Aortic smooth muscle cell (primary cell): ENCODE measurements at places on chromosomes 2 and 18. TPM values are rescaled to one million over a fixed set of nuclear protein-coding genes. Genes with fewer than 3 reads are reported as not detected.

The RIOK3 gene
- 67.5 and 95.6 TPM in 2 replicates for total RNA-seq

The LHCGR gene
- not detected in 2 replicates for total RNA-seq

The NYAP2 gene
- total RNA-seq = not detected in 2 replicates

The XDH gene
- under 0.01 and 0.06 TPM in 2 replicates for total RNA-seq

The OTOF gene
- total RNA-seq = not detected in 2 replicates

The G6PC2 gene
- not detected in 2 replicates for total RNA-seq

The SERPINB2 gene
- 2.4 and 19.8 TPM in 2 replicates for total RNA-seq

The RPRM gene
- total RNA-seq = not detected in 2 replicates

The RAB17 gene
- 0.26 and 0.31 TPM in 2 replicates for total RNA-seq

The SPP2 gene
- total RNA-seq = not detected in 2 replicates

The TEKT4 gene
- not detected in 2 replicates for total RNA-seq

The CYP1B1 gene
- 37.8 and 84.2 TPM in 2 replicates for total RNA-seq

The ZSWIM2 gene
- not detected in 2 replicates for total RNA-seq

The ZC3H8 gene
- total RNA-seq = 5.0 TPM in 2 replicates

The LAMA3 gene
- total RNA-seq = 9.5 and 14.0 TPM in 2 replicates

The KATNAL2 gene
- 3.4 and 4.1 TPM in 2 replicates for total RNA-seq

The NDC80 gene
- 16.7 and 27.5 TPM in 2 replicates for total RNA-seq

The SGPP2 gene
- total RNA-seq = not detected in 2 replicates

The FSHR gene
- total RNA-seq = not detected in 2 replicates

The MEIS1 gene
- 76.1 and 78.5 TPM in 2 replicates for total RNA-seq

The VWA3B gene
- total RNA-seq = not detected in 2 replicates

The DSG4 gene
- not detected in 2 replicates for total RNA-seq

The KCNG3 gene
- not detected in 2 replicates for total RNA-seq

The LYG2 gene
- total RNA-seq = not detected in 2 replicates

The RFX8 gene
- 15.5 and 20.3 TPM in 2 replicates for total RNA-seq

The PXDN gene
- 110 and 154 TPM in 2 replicates for total RNA-seq

The MSH6 gene
- total RNA-seq = 44.8 and 47.8 TPM in 2 replicates

The EIF4E2 gene
- 145 and 156 TPM in 2 replicates for total RNA-seq
